Activated CD4-positive, alpha-beta memory T cell treated with anti-CD3 and anti-CD28 coated beads for 36 hours (primary cell): ENCODE measurements at places on chromosomes 16 and 17.

GRCh38 chr17:44353672-44354331, 8.7 kb downstream of the GRN start:
- H3K36me3 ChIP-seq: peaks cover 11% of the 10 kb centered on the region
- H3K27ac ChIP-seq: no peak overlapping the region
- H3K4me3 ChIP-seq: peak overlapping the region; percentile 37
- H3K27me3 ChIP-seq: no peaks in the 10 kb centered on the region
- H3K4me1 ChIP-seq: peaks cover 4% of the 10 kb centered on the region
- DNase-seq: peak; percentile 20

- peaks cover 8% of the 10 kb centered on the region for H3K27me3 ChIP-seq
- H3K27ac ChIP-seq: no peak overlapping the region
- H3K36me3 ChIP-seq: no peaks in the 10 kb centered on the region
- H3K4me1 ChIP-seq: peaks cover 18% of the 10 kb centered on the region
Measured at GRCh38 chr16:56549744-56550385, 15.0 kb upstream of the MT4 start.

DNA sequence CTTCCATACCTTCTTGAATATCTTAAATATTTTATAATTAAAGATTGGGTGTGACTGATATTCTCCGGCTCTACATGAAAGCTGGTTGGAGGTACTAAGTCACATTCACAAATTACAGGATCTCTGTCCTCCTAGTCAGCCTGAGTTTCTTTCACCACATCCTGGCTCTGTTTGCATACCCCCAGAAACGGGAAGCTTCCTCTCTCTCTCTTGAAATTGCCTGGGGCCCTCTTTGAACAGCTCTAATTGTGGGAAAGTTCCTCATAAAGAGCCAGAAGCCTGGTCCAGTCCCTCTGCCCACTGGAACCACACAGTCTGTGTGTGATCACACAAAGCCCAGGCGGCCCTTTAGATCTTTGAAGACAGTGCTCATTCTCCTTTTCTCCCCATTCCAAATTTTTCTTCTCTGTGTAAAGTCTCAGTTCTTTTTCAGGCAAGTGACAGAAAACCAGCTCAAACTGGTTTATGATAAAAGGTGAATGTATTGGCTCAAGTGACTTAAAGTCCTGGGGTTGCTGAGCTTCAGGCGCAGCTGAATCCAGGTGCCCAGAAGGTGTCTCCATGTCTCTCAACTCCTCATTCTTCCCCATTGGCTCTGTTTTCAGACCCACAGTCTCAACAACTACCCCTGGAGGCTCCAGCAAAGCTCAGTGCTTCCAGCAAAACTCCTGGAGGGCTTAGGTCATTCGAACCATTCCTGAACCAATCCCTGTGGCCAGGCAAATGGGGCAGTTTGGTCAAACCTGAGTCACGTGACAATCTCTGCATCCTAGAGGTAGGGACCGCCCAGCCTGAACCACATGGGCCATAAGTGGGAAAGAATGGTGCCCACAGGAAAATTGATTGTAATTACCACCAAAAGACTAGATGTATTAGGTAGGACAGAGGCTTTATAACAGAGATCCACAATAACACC, 8.5 kb upstream of the RAI1 start:
- H3K27me3 ChIP-seq: no peaks in the 10 kb centered on the region
- H3K4me1 ChIP-seq: peaks cover 18% of the 10 kb centered on the region
- no peak for DNase-seq
- H3K4me3 ChIP-seq: no peak overlapping the region
- H3K36me3 ChIP-seq: no peaks in the 10 kb centered on the region

- H3K4me1 ChIP-seq: peaks cover 13% of the 10 kb centered on the region
- H3K36me3 ChIP-seq: peaks cover 2% of the 10 kb centered on the region
- H3K27me3 ChIP-seq: no peaks in the 10 kb centered on the region
- no peak for DNase-seq
- no peak overlapping the region for H3K4me3 ChIP-seq
Measured at GRCh38 chr17:61065263-61065773, 334.3 kb upstream of the TBX2 start.

- H3K36me3 ChIP-seq: no peaks in the 10 kb centered on the region
- peak; percentile 24 for DNase-seq
- peaks cover 3% of the 10 kb centered on the region for H3K4me1 ChIP-seq
- no peak overlapping the region for H3K4me3 ChIP-seq
- H3K27me3 ChIP-seq: peaks cover 29% of the 10 kb centered on the region
Measured at GRCh38 chr17:45705123-45706009, 78.8 kb upstream of the CRHR1 start.

GRCh38 chr16:58392215-58393137, at the start of gene GINS3:
Gene GINS3, plus strand, starts transcription at chr16:58392471. Its CDS starts 131 bp downstream, at chr16:58392602.
- peak within 1 kb of the TSS; percentile 96 for H3K27ac ChIP-seq
- peaks cover 9% of the 10 kb centered on the region for H3K36me3 ChIP-seq
- H3K4me3 ChIP-seq: peak within 1 kb of the TSS; percentile 95
- DNase-seq: peak; percentile 92
- H3K4me1 ChIP-seq: peaks cover 11% of the 10 kb centered on the region
